Retina (tissue), 1 donor: ENCODE measurements at places on chromosomes 1 and 21.

- no peak for DNase-seq
Measured at GRCh38 chr1:35426097-35426586, 131.1 kb downstream of the KIAA0319L start.

DNA sequence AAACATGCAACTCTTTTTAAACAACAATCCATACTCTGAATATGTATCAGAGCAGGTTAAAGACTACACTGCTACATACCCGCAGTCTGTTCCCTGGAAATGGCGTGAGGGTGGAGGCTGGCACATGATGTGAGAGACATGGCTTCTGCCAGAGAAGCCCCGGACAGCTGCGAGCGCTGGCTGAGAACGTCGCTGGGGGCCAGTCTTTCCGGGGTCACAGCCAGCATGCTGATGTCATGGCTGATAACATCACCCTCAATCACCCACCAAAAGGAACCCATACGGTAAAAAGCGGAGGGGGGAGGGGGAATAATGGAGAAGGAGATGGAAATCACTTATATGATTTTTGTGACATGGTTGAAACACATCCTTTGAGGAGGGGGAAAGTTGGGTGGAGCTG lies 29.1 kb downstream of the C1orf198 start:
- DNase-seq: peak; percentile 63

DNA sequence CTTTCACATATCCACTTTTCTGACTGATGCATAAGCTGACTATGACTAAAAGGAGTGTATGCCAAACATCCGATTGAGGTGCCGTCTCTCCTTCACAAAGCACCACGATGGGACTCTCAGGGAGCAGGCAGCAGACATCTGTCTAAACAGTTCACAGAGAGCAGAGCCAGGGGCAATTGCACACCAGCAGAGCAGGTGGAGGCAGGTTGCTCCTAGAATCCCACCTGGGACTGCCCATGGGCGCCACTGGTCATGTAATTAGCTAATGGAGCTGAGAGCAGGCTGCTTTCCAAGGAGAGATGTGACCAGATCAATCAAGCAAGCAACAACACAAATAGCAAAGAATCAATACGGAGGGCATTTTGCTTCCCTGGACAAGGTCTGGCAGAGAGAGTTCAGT lies 30.5 kb upstream of the COA6 start:
- DNase-seq: peak; percentile 26

DNA sequence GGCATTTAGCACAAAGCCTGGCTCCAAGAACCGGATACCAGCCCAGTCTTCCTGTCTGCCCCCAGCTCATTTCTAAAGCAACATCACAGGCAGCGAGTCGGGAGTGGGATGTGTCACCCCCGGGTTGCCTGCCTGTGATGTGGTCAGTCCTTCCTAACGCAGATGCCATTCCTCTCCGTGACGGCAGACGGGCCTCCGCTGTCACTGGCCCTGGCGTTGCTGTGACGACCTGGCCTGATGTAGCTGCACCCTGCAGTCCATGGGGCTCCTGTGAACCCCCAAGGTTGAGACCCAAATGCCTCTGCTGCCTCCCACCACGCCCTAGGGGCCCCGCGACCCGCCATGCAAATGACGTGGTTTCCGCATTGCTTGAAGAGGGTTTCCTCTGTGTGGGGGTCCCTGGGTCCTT lies 12.3 kb downstream of the TNFRSF1B start:
- DNase-seq: peak; percentile 47

DNA sequence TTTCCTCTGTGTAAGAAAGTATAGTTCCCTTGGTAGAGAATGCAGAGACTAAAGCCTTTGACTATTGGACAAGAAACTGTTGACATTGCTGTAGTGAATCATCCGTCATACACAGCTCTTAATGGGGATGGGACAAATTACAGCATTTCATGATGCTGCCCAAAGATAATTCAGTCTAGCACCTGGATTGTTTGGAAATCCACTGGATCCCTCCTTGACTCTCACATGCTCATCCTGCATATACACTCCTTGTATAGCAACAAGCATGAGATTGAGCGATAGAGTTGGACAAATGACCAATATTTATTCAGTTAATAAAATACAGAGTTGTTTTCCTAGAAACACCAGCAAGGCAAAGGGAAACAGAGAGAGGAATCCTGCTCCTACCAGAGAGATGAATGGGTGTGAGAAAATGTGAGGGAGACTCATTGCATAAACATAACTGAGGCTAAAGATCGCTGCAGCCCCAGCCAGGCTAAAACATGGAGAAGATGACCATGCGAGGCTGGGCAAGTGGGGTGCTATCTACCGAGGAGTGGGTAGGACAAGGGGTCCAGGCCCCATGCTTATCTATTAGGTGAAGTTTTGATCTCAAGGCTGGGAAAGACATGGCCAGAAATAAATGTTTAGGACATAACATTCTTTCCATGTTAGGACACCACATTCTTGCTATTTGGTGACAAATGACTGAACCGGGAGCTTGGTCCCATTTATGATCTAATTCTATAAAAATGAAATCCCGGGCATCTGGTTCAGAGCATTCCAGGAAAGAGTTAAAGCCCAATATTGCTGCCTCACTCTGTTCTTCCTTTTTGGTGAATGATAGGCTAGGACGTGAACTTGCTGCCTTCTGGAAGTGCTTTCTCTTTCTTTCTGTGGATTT lies 153.2 kb downstream of the TGFB2 start:
- no peak for DNase-seq

GRCh38 chr1:98426092-98426491 lies 235.4 kb upstream of the SNX7 start:
- DNase-seq: no peak

- DNase-seq: no peak
Measured at GRCh38 chr1:91672601-91673161, 172.0 kb downstream of the CDC7 start.

- DNase-seq: peak; percentile 86
Measured at GRCh38 chr1:64470665-64471217, 812 bp downstream of the CACHD1 start.

GRCh38 chr1:18513995-18514394 lies 33.3 kb downstream of the KLHDC7A start:
- no peak for DNase-seq

- no peak for DNase-seq
Measured at GRCh38 chr1:226987623-226988333, 47.7 kb downstream of the COQ8A start.

DNA sequence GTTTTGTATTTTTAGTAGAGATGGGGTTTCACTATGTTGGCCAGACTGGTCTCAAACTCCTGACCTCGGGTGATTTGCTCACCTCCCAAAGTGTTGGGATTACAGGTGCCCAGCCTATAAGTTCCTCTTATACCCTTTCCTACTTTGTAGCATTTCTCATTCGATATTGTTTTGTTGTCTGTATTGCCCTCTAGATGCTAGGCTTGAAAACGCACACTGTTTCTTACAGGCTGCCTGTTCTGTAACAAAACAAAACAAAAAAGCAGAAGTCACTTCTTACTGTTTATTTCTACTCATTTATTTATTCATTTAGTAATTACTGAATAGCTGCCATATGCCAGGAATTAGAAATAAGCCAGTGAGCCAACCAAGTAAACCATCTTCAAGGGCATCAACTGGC lies 136.9 kb upstream of the BMP8A start:
- DNase-seq: no peak

- no peak for DNase-seq
Measured at GRCh38 chr1:244319283-244320132, 132.2 kb downstream of the ADSS2 start.

GRCh38 chr1:174872615-174873058 lies 127.1 kb upstream of the CACYBP start:
- DNase-seq: no peak
